Adipocyte (in vitro differentiated cells): ENCODE measurements at places on chromosomes 2 and 18.

- peak; percentile 10 for DNase-seq
Observed at GRCh38 chr2:233152541-233152940, 92.4 kb downstream of the INPP5D start.

DNA sequence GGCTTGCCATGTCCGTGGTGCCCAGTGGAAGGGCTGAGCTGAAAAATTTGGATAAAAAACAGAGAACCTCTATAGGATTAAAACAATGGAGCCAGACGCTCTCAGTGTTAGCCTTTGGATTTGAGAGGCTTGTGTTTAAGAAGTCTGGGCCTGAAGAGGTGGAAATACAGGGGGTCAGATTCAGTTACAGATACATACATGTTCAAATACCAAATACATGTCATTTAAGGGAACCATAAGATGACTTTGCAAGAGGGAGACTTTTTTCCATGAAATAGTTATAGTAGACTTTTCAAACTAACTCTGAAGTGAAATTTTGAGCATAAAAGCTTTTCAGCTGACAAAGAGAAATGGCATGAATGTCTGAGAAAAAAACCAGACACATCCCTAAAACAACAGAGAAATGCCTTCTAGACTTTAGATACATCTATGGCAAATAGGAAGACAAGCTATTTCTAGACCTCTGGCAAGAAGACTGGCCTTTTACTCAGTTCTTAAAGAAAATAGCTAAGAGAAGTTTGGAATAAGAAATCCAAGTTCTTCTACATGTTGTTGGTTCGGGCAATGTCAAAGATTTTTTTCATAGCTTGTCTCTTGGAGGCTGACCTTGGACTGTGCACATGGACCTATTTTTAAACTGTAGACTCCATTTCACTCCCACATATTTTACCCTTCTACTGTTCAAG lies 112.9 kb downstream of the LTBP1 start:
- DNase-seq = peak; percentile 57

- peak; percentile 45 for DNase-seq
Observed at GRCh38 chr2:194867328-194867727, 789.7 kb upstream of the SLC39A10 start.

- no peak for DNase-seq
Observed at GRCh38 chr2:106516436-106516835, 29.3 kb downstream of the CD8B2 start.

DNA sequence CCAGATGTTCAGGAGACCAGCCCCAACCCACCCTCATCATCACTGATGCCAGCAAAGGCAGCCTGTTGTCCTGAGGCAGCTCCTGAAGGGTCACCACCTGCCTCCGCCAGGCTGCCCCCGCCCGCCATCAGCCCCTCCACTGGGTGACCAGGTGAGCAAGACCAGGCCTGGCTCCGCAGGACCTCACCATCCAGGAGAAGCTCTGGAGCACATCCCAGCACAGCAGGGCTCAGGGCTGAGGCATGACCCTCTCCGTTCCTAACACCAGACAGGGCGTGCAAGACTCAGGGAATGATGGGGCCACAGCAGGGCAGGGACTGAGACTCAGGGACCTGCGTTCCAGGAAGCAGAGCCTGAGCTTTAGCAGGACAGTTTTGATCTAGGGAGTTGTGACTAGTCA lies 218.8 kb upstream of the RAB6C start:
- no peak for DNase-seq

- DNase-seq = no peak
Observed at GRCh38 chr2:136124805-136125204, 6.9 kb upstream of the CXCR4 start.

DNA sequence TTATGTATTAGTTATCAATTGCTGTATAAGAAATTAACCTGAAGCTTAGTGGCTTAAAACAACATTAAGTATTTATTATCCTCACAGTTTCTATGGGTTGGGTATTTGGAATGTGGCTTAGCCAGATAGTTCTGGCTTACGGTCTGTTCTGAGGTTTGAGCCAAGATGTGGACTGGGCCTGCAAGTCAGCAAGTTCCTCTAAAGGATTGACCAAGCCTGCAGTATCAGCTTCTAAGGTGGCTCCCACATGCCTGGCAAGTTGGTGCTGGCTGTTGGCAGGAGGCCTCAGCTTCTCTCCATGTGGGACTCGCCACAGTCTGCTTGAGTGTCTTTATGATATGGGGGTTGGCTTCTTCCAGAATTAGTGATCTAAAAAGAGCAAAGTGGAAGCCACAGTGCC lies 45.0 kb upstream of the TCF4 start:
- no peak for DNase-seq

DNA sequence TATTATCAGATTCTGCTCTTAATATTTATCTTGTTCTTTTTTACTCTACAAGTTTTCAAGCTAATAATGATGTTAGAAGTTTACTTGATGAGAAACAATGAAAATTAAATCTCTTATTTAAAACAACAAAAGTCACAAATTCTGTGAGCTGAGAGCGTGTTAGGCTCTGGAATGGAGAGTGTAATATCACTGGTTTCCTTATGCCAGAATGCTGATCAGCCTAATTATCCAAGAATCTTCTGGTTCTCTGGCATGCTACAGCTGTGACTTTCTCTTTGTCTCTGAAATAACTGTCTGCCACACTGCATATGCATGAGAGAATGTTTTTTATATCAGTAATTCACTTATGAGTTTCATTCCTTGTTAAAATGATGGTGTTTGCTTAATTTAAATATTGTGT lies 236.7 kb downstream of the PARD3B start:
- DNase-seq = no peak

GRCh38 chr2:18435426-18436037 lies 124.9 kb downstream of the RDH14 start:
- peak; percentile 86 for DNase-seq

DNA sequence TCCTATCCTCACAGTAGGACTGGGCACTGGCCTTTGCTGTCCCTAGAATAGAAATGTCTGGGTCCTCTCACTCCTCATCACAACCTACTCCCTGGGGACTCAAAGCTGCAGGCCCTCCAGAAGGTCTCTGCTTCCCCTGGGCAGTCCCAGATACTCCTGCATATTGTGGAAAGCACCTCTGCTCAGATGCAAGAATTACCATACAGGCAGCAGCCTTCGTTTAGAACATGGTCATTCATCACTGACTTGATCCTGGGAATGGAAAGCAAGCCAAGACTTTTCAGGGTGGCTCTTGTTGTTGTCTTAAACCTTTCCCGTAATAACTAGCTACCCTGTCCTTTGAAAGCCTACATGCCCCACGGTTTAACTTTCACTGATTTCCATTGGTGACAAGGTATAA lies 53.1 kb upstream of the NPAS2 start:
- DNase-seq = peak; percentile 18
